ENCODE measurements at places on chromosomes 2 and 18. TPM values are rescaled to one million over a fixed set of nuclear protein-coding genes. Genes with fewer than 3 reads are reported as not detected.

Gene HOXD8
- 13.9 TPM for total RNA-seq

Gene GALR1
- total RNA-seq: 0.33 TPM

Gene GPR17
- 1.4 TPM for total RNA-seq

Gene RAB6C
- total RNA-seq: not detected

Gene SERPINB2
- not detected for total RNA-seq

Gene ACKR3
- 25.7 TPM for total RNA-seq

Gene L3MBTL4
- total RNA-seq: 5.1 TPM

Gene ADAM23
- total RNA-seq: 2.8 TPM

Gene SIX2
- total RNA-seq: not detected

Gene CDKL4
- 0.54 TPM for total RNA-seq

Gene VSNL1
- not detected for total RNA-seq

Gene NPPC
- total RNA-seq: 5.6 TPM

Gene CRYGD
- total RNA-seq: not detected

GRCh38 chr2:127582863-127583861 lies 47.7 kb downstream of the MYO7B start:
- no peak overlapping the region for H3K27ac ChIP-seq

GRCh38 chr18:36582988-36583745 lies 245.6 kb downstream of the TPGS2 start:
- no peak for DNase-seq
- no peaks in the 10 kb centered on the region for H3K27me3 ChIP-seq
- H3K4me3 ChIP-seq: no peak overlapping the region

- H3K27me3 ChIP-seq: no peaks in the 10 kb centered on the region
- H3K27ac ChIP-seq: peak overlapping the region; percentile 48
- H3K4me3 ChIP-seq: no peak overlapping the region
- peaks cover 34% of the 10 kb centered on the region for H3K4me1 ChIP-seq
- DNase-seq: no peak
- H3K36me3 ChIP-seq: no peaks in the 10 kb centered on the region
Measured at GRCh38 chr2:100766256-100766655, 53.7 kb upstream of the NPAS2 start.

- H3K27me3 ChIP-seq: no peaks in the 10 kb centered on the region
- H3K36me3 ChIP-seq: no peaks in the 10 kb centered on the region
- H3K27ac ChIP-seq: no peak overlapping the region
- DNase-seq: no peak
Measured at GRCh38 chr2:133334923-133335322, 233.3 kb downstream of the NCKAP5 start.

GRCh38 chr2:49369650-49370049 lies 215.3 kb upstream of the FSHR start:
- no peaks in the 10 kb centered on the region for H3K27me3 ChIP-seq
- DNase-seq: no peak
- no peaks in the 10 kb centered on the region for H3K36me3 ChIP-seq
- no peaks in the 10 kb centered on the region for H3K4me1 ChIP-seq
- no peak overlapping the region for H3K4me3 ChIP-seq
- H3K27ac ChIP-seq: no peak overlapping the region

- H3K27ac ChIP-seq: no peak overlapping the region
- DNase-seq: no peak
- no peak overlapping the region for H3K4me3 ChIP-seq
- H3K36me3 ChIP-seq: no peaks in the 10 kb centered on the region
- no peaks in the 10 kb centered on the region for H3K4me1 ChIP-seq
Measured at GRCh38 chr2:217445723-217446122, 557.1 kb downstream of the TNS1 start.

DNA sequence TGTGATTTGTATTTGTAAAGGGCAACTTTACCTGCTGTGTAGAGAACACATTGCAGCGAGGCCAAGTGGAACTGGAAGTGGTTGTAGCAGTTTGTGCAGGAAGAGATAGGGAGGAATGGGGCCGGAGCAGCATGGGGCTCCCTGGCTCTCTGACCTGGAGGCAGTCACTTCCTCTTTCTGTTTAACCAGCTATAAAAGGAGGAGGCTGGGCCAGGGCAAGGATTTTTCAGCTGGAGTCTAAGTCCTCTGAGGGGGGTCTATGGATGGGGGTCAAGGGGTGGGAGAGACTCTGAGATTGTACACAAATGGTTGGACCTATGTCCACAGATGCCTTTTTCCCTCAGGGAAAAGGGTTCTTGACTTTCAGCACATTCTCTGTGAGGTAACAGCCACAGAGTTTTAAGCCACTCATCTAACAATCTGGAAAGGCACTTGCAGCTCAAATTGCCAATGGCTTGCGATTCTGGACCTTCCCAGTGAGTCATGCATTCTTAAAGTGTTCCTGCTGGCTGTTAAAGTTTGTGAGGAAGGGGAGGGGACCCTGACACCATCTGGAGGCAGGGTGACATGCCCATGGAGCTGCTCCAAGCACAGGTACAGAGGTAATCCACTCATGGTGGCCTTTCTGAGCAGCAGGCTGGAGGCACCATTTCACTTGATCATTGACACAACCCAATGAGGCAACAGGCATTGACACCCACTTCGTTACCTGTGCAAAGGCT lies 347.0 kb downstream of the CYRIA start:
- no peaks in the 10 kb centered on the region for H3K27me3 ChIP-seq
- H3K4me1 ChIP-seq: no peaks in the 10 kb centered on the region
- no peak overlapping the region for H3K4me3 ChIP-seq
- H3K27ac ChIP-seq: no peak overlapping the region
- H3K36me3 ChIP-seq: no peaks in the 10 kb centered on the region
- no peak for DNase-seq

GRCh38 chr2:96344011-96344410 lies 8.4 kb downstream of the NCAPH start:
- no peak overlapping the region for H3K4me3 ChIP-seq
- no peak for DNase-seq
- no peaks in the 10 kb centered on the region for H3K27me3 ChIP-seq
- H3K36me3 ChIP-seq: no peaks in the 10 kb centered on the region
- no peaks in the 10 kb centered on the region for H3K4me1 ChIP-seq
- H3K27ac ChIP-seq: no peak overlapping the region

DNA sequence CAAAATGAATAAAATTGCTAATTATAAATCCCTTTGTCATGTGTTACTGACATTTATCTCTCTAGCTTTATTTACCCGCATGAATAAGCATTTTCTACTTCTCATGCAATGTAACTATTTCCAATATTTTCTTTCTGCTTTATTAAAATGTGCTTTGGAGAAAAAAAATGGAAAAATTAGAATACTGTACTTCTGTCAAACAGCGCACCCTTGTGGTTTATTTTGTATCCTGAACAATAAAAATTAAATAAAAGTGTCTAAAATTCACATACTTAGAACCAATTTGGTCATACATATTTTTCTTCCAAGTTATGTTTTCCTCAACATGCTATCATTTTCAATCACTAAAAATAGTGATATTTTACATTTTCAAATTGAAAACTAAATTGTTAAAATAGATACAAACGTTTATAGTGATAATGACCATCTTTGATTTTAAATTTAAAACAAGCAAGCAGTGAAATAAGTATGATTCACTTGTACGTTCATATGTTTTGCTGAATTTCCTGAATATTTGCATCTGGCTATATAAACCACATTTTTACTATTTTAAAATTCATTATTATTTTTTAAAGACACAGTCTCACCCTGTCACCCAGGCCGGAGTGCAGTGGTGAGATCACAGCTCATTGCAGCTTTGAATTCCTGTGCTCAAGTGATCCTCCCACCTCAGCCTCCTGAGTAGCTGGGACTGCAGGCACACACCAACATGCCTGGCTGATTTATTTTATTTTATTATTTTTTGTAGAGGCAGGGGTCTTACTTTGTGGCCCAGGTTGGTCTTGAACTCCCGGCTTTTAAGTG lies 95.9 kb upstream of the GRB14 start:
- H3K27me3 ChIP-seq: no peaks in the 10 kb centered on the region
- H3K4me3 ChIP-seq: no peak overlapping the region
- no peak overlapping the region for H3K27ac ChIP-seq
- peaks cover 4% of the 10 kb centered on the region for H3K36me3 ChIP-seq
- DNase-seq: no peak

DNA sequence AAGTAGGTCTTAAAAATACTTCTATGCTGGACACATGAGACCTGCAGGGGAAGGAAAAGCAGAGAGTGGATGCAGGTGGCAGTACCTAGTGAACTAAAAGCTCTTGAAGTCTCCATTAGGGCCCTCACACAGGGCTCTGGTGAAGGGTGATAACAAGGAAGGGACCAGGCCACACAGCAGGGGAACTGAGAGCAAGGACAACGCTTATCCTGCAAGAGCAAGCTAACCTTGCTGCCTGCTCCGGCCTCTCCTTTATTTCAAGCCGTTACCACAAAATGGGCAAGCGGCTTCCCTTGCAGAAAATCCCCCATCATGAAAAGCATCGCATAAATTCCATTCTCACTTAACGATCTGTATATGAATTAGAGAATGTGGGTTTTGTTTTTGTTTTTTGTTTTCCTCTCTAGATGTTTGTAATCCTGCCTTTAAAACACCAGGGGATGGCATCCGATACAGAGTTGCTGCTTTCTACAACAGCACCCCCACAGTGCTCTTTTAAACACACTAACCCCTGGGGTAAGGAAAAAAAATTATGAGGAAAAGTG lies 64.5 kb downstream of the CACNB4 start:
- H3K4me3 ChIP-seq: no peak overlapping the region
- H3K4me1 ChIP-seq: peaks cover 21% of the 10 kb centered on the region
- no peak for DNase-seq
- H3K36me3 ChIP-seq: no peaks in the 10 kb centered on the region
- H3K27ac ChIP-seq: no peak overlapping the region

- H3K36me3 ChIP-seq: no peaks in the 10 kb centered on the region
- DNase-seq: no peak
- H3K27me3 ChIP-seq: no peaks in the 10 kb centered on the region
- H3K27ac ChIP-seq: no peak overlapping the region
- no peak overlapping the region for H3K4me3 ChIP-seq
Measured at GRCh38 chr18:54316071-54316820, 41.4 kb downstream of the STARD6 start.

GRCh38 chr2:171574149-171574795 lies 52.0 kb downstream of the CYBRD1 start:
- no peaks in the 10 kb centered on the region for H3K4me1 ChIP-seq
- H3K27ac ChIP-seq: no peak overlapping the region
- peaks cover 3% of the 10 kb centered on the region for H3K27me3 ChIP-seq
- H3K4me3 ChIP-seq: no peak overlapping the region

- H3K4me3 ChIP-seq: no peak overlapping the region
- DNase-seq: no peak
- H3K36me3 ChIP-seq: no peaks in the 10 kb centered on the region
- no peaks in the 10 kb centered on the region for H3K4me1 ChIP-seq
- H3K27ac ChIP-seq: no peak overlapping the region
Measured at GRCh38 chr18:58105888-58106260, 61.8 kb downstream of the NEDD4L start.

- H3K27ac ChIP-seq: peak overlapping the region; percentile 25
- H3K27me3 ChIP-seq: no peaks in the 10 kb centered on the region
- no peak for DNase-seq
- no peaks in the 10 kb centered on the region for H3K36me3 ChIP-seq
- peaks cover 3% of the 10 kb centered on the region for H3K4me1 ChIP-seq
- no peak overlapping the region for H3K4me3 ChIP-seq
Measured at GRCh38 chr2:191166756-191167445, 16.1 kb upstream of the STAT4 start.

- no peak overlapping the region for H3K27ac ChIP-seq
- no peaks in the 10 kb centered on the region for H3K36me3 ChIP-seq
- no peak for DNase-seq
- H3K4me1 ChIP-seq: no peaks in the 10 kb centered on the region
Measured at GRCh38 chr18:77374446-77374805, 124.8 kb downstream of the GALR1 start.

- no peaks in the 10 kb centered on the region for H3K27me3 ChIP-seq
- peak; percentile 39 for DNase-seq
- H3K4me1 ChIP-seq: peaks cover 19% of the 10 kb centered on the region
- H3K27ac ChIP-seq: peak overlapping the region; percentile 50
- H3K36me3 ChIP-seq: no peaks in the 10 kb centered on the region
Measured at GRCh38 chr2:7027411-7027810, 110.2 kb downstream of the RNF144A start.

- H3K27me3 ChIP-seq: no peaks in the 10 kb centered on the region
- H3K36me3 ChIP-seq: no peaks in the 10 kb centered on the region
- no peak for DNase-seq
Measured at GRCh38 chr2:186429104-186429503, 57.0 kb upstream of the ZC3H15 start.

- H3K27ac ChIP-seq: no peak overlapping the region
- H3K27me3 ChIP-seq: no peaks in the 10 kb centered on the region
- no peak overlapping the region for H3K4me3 ChIP-seq
- H3K4me1 ChIP-seq: peaks cover 19% of the 10 kb centered on the region
- no peaks in the 10 kb centered on the region for H3K36me3 ChIP-seq
Measured at GRCh38 chr2:204021290-204022081, 84.9 kb downstream of the ICOS start.

- no peaks in the 10 kb centered on the region for H3K36me3 ChIP-seq
- no peak for DNase-seq
- no peaks in the 10 kb centered on the region for H3K27me3 ChIP-seq
- no peak overlapping the region for H3K27ac ChIP-seq
Measured at GRCh38 chr2:216341121-216341520, 31.2 kb downstream of the MARCHF4 start.

DNA sequence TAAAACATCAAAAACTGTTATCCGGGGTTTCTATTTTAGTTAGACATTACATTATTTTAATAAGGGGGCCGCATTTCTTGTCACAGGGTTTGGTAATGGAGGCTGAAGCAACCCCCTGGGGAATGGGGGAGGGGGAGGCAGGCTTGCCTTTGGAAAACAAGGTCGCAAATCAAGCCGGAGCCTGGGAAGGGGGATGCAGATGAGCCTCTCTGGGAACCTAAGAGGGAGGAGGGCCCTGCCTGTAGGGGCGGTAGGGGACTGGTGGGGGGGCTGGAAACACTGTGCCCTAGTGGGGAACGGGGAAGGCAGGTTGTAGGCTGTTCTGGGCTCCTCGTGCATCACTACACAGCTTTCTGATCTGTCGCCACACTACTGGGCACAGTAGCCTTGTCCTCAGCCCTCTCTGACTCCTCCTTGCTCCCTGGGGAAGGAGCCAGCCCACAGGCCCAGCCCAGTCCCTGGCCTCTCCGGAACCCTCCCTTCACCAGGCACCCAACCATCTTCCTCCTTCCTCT lies 170.2 kb upstream of the SMAD2 start:
- H3K36me3 ChIP-seq: no peaks in the 10 kb centered on the region
- H3K4me3 ChIP-seq: no peak overlapping the region
- no peaks in the 10 kb centered on the region for H3K27me3 ChIP-seq
- no peaks in the 10 kb centered on the region for H3K4me1 ChIP-seq
- H3K27ac ChIP-seq: no peak overlapping the region

DNA sequence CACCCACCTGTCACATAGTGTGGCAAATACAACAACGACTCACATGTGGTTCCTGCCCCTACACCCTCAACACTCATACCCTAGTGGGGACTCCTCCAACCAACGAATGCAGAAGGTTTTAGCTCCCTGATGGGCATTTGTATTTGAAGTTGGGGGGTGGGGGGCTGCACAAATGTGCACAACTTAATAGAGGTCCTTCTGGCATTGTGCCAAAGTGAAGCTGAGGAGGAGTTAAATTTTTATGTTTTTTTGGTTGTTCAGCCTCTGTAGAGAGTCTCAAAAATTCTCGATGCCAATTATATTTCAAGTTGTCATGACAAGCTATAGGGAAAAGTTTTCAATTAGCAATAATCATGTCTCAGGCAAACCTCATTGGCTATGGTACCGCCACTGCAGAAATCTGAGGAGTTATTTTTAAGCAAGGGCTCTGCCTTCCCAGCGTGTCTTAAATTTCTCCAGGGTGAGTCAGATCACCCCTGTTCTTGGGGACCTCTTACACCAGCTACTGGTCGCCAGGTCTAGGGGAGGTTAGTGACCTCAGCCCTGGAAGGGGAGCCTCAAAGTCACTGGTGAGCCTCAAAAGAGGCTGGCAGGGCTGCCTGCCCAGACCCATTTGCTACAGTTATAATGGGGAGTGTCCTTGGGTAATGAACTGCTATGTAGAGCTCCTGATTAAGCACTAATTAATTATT lies 102.7 kb upstream of the TAF1B start:
- no peaks in the 10 kb centered on the region for H3K27me3 ChIP-seq
- H3K4me3 ChIP-seq: no peak overlapping the region
- H3K36me3 ChIP-seq: no peaks in the 10 kb centered on the region
- DNase-seq: no peak
- no peaks in the 10 kb centered on the region for H3K4me1 ChIP-seq

Measured in sigmoid colon (tissue), 7 donors.